ENCODE measurements at places on chromosomes 13 and 19. TPM values are rescaled to one million over a fixed set of nuclear protein-coding genes. Genes with fewer than 3 reads are reported as not detected.

NLRP7 gene
- total RNA-seq: 0.02 TPM

ZNF324B gene
- total RNA-seq: 6.6 TPM

LILRB2 gene
- 0.09 TPM for total RNA-seq

CDX2 gene
- total RNA-seq: 0.64 TPM

TUBB4A gene
- total RNA-seq: 7.0 TPM

EXOC3L2 gene
- 1.8 TPM for total RNA-seq

MED4 gene
- 44.0 TPM for total RNA-seq

FLT3 gene
- not detected for total RNA-seq

APOC4 gene
- total RNA-seq: not detected

MYO1F gene
- total RNA-seq: 0.37 TPM

MADCAM1 gene
- 0.27 TPM for total RNA-seq

RGL3 gene
- 2.1 TPM for total RNA-seq

LMO7 gene
- 43.2 TPM for total RNA-seq

CACNA1A gene
- total RNA-seq: 0.07 TPM

ZNF541 gene
- total RNA-seq: 0.06 TPM

ZNF575 gene
- 1.9 TPM for total RNA-seq

CEACAM8 gene
- total RNA-seq: not detected

SIGLECL1 gene
- not detected for total RNA-seq

WTIP gene
- 35.0 TPM for total RNA-seq

SERTM1 gene
- not detected for total RNA-seq

SIAH3 gene
- not detected for total RNA-seq

ZNF431 gene
- 3.0 TPM for total RNA-seq

ZNF235 gene
- total RNA-seq: 3.4 TPM

CTXN1 gene
- total RNA-seq: 22.9 TPM

HMG20B gene
- total RNA-seq: 61.1 TPM

ZNF536 gene
- not detected for total RNA-seq

PSG1 gene
- 0.20 TPM for total RNA-seq

PTGIR gene
- not detected for total RNA-seq

MYO16 gene
- 0.06 TPM for total RNA-seq

URAD gene
- total RNA-seq: not detected

SRRM5 gene
- total RNA-seq: 0.73 TPM

IFI30 gene
- 14.7 TPM for total RNA-seq
